ENCODE measurements at places on chromosomes 7 and 10. TPM values are rescaled to one million over a fixed set of nuclear protein-coding genes. Genes with fewer than 3 reads are reported as not detected.

ABCB4 gene
- 0.15 TPM for total RNA-seq

DNA sequence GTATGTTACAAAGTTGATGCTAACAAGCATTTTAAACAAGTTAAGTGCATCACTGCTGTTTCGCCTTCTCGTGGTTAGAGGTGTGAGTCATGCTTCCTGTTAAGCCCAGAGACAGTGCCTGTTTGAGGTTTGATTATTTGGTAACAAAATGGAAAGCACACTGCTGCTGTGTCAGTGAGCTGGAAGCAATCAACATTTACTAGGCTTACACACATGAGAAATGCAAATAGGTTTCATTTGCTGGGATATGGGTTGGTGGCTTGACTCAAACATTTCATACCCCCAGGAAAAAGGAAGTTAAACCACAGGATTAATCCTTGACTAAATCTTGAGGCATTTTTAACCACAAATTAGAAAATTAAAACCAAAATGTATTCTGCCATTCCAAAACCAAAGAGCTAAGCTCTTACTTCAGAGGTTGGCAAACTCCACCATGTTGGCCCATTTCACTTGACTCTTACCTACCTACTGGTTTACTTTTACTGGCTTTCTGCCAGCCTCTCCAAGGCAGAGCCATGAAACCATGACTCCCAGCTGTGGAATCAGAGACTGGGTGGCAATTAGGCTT lies 139.2 kb downstream of the ETV1 start:
- no peak for DNase-seq

DNA sequence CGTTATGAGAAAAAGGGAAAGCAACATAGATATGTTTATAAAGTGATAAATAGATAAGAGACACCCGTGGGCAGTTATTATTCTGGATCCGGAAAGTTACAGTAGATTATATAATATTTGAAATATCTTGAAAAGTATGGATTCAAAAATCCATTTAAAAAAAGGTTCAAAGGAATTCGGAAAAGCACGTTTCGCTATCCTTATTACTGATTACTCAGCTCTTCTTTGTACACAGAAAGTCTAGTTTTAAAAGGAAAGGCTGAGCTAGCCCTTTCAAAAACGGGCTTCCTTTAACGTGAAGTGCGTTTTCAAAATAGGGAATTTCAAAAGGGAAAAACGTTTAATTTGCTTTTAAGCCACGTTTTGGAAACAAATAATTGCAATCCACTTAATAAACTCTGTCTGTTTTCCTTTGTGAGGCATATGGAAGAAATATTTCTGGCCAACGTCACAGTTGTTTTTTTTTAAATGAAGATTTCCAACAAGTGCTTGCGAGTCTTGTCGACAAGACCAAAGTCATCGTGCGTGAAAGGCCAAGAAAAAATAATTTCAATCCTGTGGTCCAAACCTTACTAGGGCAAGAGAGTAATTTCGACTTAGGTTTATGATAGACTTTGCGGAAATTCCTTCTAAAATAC lies 2.2 kb upstream of the SKIDA1 start:
- no peak for DNase-seq

DNA sequence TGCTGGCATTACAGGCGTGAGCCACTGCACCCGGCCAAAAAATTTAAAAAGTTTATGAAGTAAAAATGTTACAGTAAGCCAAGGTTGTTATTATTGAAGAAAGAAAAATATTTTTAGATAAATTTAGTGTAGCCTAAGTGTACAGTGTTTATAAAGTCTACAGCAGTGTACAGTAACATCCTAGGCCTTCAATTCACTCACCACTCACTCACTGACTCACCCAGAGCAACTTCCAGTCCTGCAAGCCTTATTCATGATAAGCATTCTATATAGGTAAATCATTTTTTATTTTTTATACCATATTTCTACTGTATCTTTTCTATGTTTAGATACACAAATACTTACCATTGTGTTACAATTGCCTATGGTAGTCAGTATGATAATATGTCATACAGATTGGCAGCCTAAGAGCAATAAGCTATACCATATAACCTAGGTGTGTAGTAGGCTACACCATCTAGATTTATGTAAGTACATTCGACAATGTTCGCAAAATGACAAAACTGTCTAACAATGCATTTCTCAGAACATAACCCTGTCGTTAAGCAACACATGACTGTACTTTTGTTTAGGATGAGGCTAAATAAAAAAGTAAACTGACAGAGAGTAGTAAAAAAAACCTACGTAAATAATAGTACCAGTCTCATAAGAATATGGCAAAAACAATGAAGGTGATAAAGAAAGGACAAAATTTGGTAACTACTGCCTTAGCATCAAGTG lies 77.8 kb upstream of the FAM133B start:
- no peak for DNase-seq

DNA sequence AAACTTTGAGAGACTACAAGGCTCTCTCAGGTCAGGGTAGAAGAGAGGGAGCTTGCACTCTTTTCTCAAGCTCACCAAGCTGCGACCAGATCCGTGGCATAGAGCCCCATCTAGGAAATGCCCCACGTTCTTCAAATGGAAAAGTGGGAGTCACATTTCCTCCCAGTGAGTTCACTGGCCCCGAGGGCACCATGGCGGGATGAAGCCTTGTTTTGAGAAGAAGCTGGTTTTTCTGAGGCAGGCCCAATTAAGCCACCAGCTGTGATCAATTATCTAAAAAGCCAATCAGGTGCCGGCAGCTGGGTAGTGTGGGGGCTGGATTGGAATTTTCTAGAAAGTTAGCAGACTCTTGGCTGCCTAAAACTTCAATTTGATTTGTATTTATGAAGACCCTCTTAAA lies 101.4 kb downstream of the ZNF365 start:
- DNase-seq = no peak

DNA sequence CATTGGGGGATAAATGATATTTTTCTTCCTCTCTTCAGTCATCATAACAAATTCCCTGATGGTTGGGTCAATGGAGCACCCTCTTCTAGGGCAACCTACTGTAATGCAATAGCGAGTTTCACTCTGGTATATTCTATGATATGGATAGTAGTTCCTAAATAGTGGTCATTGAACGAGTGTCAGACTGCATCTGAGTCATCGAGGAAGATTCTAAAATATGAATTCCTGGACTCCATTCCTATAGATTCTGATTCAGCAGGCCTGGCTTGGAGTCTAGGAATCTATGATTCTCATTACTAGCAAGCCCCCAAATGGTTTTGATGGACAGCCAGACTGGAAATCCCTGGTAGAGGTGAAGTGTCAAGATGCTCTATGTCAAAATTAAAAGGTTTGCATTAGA lies 254.5 kb downstream of the BUB3 start:
- no peak for DNase-seq

- DNase-seq = no peak
Measured at GRCh38 chr7:30977896-30978564, 14.3 kb downstream of the GHRHR start.

DNA sequence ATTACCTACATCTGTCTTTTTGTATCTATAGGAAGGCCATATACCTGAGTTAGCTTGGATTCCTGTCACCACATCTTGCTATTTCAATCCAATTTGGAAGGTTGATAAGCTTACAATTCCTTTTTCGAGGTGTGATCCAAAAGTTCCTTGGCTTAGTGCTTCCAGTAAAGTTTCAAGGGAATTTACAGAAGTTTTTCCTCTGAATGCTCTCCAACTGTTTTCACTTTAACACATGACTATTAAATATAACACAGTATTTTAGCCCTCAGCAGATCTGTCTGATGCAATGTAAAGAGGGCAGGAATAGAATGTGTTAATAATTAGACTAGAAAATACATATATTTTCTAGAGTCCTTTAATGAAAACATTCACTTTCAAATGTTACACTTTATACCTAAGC lies 171.4 kb downstream of the DKK1 start:
- DNase-seq = no peak

MLXIPL gene
- total RNA-seq = not detected

GRCh38 chr10:113239566-113240350 lies 289.7 kb downstream of the TCF7L2 start:
- DNase-seq = no peak

GRCh38 chr10:23439452-23439960 lies 631 bp downstream of the OTUD1 start:
- DNase-seq = no peak

GRCh38 chr10:95196046-95196445 lies 2.0 kb downstream of the ACSM6 start:
- no peak for DNase-seq

DNA sequence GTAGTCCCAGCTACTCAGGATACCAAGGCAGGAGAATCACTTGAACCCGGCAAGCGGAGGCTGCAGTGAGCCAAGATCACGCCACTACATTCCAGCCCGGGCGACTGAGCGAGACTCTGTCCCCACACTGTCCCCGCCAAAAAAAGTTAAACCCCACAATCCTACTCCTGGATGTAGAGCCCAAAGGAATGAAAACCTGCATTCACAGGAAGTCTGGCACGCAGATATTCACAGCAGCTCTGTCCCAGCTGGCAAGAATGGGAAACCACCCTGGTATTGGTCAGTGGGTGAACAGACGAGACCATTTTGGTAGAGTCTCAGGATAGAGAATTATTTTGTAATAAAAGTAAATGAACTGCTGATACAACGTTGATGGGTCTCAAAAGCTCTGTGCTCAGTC lies 225.2 kb downstream of the MAD1L1 start:
- no peak for DNase-seq

DNA sequence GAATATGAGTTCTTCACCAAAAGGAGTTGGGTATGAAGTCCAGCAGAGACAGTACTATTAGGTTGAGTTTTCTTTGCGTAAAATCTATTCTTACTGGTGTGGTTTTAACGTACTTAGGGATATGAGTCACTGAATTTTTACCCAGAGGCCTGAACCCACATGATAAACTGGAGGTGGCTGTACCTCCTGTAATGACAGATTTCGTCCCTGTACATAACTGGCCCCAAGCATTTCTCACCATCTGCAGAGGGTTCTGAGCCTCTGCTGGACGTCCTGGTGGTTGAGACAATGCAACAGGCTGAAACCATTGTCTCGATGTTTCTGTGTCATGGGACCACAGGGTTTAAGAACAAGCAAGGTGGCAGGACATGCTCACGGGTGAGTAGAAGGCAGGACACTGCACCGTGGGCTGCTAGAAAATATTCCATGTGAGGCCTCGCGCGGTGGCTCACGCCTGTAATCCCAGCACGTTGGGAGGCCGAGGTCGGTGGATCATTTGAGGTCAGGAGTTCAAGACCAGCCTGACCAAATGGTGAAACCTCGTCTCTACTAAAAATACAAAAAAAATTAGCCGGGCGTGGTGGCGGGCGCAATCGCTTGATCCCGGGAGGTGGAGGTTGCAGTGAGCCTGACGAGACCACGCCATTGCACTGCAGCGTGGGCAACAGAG lies 233.9 kb downstream of the DNAJB6 start:
- peak; percentile 56 for DNase-seq

- no peak for DNase-seq
Measured at GRCh38 chr7:142025896-142026295, 30.2 kb downstream of the MGAM start.

DNA sequence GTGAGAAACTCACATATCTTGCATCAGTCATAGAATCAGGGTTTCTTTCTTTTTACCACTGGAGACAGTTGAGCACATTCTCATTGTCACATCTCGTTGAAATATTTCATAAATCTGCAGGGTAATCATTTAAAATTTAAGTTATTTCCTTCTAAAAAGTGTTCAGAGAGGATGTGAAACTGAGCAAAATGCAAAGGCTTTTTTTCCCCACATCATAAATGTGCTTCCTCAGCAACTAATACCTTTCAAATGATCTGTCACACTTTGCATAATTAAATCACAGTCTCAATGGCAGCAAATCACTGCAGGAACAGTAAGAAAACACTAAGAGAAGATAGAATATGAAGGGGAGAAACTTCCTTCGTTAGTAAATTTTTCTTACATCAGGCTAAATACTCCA lies 187.5 kb downstream of the EVX1 start:
- DNase-seq = no peak

CTNNA3 gene
- 0.92 TPM for total RNA-seq

ZNF365 gene
- 5.2 TPM for total RNA-seq

DNA sequence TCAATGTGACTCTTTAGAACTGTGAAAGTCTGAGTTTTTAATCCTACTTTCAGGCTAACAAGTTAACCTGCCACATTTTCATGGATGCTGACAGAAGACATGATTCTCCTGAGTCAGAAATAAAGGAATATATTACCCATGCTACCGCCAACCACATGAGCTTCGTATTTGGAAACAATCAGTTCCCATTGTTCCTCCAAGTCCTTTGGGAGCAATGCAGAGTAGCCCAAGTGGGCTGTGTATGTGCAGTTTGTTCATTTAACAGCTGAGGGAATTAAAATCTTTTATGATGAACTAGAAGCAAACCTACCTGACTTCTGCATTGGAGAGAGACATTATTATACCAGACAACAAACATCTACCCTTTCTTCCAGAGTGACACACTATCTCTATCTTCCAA lies 169.3 kb upstream of the BET1 start:
- no peak for DNase-seq

DNAH11 gene
- not detected for total RNA-seq

DNA sequence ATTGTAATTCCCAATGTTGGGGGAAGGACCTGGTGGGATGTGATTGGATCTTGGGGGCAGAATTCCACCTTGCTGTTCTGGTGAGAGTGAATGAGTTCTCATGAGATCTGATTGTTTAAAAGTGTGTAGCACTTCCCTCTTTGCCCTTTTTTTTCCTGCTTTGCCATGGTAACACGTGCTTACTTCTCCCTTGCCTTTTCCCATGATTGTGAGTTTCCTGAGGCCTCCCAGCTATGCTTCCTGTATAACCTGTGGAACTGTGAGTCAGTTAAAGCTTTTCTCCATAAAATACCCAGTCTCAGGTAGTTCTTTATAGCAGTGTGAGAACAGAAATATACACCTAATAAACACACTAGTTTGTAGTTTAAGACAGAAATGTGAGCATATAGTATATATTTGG lies 166.8 kb upstream of the MAGI2 start:
- no peak for DNase-seq

ARL5B gene
- total RNA-seq = 16.0 TPM

GRCh38 chr10:71486484-71487114 lies 89.9 kb downstream of the CDH23 start:
- no peak for DNase-seq

GRCh38 chr10:12510501-12510941 lies 161.2 kb downstream of the CAMK1D start:
- DNase-seq = no peak

SPDYE1 gene
- total RNA-seq = not detected

CYP26C1 gene
- 0.15 TPM for total RNA-seq

MOGAT3 gene
- total RNA-seq = not detected

FXYD4 gene
- not detected for total RNA-seq

SORCS3 gene
- not detected for total RNA-seq

DNA sequence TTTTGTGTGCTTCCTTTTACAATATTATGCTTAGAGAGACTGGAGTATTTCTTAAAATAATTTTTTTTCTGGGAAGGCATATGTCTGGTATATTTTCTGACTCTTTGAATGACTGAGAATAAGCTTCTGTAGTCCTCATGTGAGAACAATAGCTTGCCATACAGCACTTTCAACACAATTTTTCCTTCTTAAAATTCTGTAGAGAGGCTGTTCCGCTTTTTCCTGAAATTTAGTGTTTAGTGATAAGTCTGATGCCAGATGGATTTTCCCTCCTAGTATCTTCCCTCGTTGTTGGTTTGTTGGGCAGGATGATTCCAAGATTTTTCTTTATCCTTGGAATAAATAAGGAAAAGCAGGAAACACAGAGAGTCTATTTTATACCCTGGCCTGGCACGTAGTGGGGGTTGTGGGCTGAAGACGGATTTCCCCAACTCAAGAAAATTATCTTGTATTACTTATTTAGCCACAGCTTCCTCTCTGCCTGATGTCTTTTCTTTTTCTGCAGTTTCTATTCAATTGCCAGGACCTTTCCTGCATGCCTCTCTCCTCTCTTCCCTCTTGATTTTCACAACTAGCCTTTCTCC lies 111.2 kb downstream of the AOAH start:
- no peak for DNase-seq

Data from chondrocyte (in vitro differentiated cells).